ENCODE measurements at places on chromosomes 1 and 21.

GRCh38 chr1:10415211-10415930, 14.9 kb upstream of the CENPS start:
- no peak for DNase-seq

GRCh38 chr1:248152056-248152827, 7.3 kb downstream of the OR2M5 start:
- no peak for DNase-seq

DNA sequence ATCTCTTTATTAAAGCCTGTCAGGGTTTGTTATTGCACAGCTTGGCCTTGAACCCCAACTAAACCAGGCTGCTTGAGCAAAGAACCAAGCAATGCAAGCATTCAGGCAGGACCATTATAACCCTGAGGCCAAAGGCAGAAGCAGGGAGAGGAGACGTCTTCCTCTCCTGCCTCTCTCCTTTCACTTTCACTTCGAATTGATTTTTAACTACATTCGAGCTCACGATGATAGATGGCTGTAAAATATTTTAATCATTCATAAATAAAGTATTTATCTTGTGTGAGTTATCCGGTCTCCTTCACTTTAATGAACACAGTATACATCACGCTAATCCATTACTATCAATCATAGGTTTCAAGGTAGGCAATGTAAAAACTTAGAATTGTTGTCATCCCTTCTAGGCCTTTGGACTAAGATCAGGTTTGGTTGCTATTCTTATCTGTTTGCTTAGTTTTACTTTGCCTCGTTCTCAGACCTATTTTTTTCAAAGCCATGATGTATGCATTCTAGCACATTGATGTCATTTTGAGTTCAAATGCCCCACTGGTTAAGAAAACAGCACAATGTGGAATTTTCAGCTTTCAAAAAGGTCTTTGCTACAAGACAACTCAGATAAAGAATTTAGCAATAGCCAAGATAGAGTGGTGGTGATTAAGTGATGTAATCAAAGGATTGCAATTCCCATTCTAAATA, 480.2 kb upstream of the RUNX1 start:
- no peak for DNase-seq

DNA sequence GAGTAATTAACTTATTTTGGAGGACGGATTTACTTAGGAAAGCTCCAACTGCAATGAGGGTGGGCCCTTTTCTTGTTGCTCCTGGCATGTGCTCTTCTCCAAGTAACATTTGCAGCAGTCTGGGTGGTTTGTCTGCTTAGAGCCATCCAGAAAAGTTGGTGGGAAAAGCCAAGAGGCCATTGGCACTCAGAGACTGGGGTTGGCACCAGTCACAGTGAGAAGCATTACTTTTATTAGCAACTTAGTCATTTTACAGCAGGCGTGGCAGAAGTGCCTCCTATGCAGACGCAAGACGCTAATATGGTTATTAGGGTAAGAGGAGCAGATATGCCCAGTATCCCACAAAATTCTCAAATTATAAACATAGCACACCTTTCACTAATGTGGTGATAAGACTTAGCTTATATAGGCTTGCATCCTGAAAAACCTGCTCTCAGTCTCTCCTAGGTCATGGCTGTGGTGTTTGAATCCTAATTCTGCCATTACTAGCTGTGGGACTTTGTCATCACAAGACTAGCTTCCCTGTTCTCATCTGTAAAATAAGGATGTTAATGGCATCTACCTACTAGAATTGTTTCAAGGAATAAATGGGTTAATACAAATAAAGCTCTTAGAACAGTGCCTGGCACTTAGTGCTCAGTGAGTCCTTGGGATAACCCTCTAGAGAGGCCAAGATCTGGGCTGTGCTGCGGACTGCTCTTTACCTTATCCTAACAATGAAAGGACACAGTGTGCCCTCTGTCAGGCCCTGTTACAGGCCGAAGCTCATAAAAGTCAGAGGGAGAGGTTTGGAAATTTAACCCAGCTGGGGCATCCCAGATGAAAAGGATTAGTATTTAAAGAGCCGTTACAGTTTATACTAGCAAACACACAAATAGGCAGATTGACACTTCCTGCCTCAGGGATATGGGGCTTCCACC, 154.6 kb downstream of the ROR1 start:
- no peak for DNase-seq

DNA sequence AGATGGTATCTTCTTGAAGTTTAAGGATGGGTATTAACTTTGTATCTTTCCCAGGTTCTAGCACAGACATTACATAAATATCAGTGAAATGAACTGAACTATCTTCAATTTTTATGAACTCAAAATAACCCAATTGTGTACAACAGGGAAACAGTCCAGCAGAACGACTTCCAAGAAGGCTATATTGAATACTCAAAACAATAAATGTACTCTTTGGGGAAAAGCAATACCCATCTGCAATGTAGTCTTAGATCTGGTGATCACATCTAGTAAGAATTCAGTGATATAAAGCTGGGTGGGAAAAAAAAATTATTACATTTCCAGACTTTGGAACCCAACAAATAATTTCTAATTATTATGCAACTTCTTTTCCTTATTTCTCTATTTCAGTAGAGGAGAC, 33.1 kb upstream of the GORAB start:
- no peak for DNase-seq

Measured in stimulated activated CD8-positive, alpha-beta memory T cell treated with anti-CD3 and anti-CD28 coated beads, Interleukin-15, amount 100 ng/mL, for 24 hours (primary cell).